ENCODE measurements at places on chromosomes 4 and X.

GRCh38 chrX:10015723-10016518 lies 48.8 kb downstream of the CLDN34 start:
- no peak for DNase-seq

DNA sequence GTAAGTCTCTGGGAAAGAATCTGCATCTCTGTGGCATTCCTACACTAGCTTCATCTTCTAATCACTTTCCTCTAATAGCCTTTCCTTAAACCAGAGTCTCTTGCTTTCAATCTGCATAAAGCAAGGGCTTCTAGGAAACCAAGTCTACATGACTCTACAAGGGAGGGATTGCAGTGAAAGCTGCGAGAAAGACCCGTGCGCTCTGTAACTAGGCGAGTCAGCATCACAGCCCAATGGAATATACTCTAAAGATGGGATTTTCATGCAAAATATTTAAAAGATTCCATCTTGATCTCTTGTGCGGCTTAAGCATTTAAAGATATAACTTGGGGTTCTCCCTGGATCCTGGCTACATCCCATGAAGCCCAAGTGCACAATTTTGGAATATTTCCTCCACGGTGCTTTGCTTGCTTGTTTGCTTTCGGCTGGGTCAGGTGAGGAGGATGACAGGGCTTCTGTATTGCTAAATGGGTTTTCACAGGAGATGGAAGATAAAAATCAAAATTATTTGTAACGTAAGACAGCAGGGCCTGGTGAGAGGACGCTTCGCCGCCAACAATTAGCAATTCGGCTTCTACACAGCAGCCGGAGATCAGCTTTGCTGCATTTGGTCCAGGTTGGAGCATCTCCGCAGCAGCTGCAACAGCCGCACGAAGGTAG lies 687 bp upstream of the GRIA2 start:
- DNase-seq, result no peak

DNA sequence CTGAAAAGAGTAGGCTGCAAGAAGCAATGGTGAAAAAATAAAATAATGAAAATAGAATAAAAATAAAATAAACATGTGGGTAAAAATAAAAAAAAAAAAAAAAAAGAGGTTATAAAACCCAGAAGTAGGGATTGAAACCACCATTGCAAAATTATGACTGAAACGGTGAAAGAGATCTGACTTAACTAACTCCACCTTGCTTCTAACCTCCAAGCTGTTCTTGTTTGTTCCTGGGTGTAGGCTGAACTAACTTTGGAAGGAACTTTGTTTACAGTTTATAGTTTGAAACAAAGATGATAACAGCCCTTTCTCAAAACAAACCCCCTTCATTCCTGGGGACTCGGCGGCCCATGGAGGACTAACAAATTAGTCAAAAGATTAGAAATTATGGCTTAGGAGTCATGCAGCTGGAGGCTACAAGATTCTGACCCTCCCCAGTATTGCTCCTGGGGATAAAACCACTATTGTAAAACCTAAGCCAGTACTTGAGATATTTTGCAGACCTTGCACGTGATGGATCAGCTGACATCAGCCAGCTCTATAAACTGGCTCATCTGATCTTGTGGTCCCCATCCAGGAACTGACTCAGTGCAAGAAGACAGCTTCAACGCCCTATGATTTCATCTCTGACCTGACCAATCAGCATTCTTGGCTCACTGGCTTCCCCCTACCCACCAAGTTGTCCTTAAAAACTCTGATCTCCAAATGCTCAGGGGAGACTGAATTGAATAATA lies 30.4 kb downstream of the DDX60L start:
- no peak for DNase-seq

GRCh38 chr4:98626350-98626749 lies 32.1 kb downstream of the TSPAN5 start:
- no peak for DNase-seq

DNA sequence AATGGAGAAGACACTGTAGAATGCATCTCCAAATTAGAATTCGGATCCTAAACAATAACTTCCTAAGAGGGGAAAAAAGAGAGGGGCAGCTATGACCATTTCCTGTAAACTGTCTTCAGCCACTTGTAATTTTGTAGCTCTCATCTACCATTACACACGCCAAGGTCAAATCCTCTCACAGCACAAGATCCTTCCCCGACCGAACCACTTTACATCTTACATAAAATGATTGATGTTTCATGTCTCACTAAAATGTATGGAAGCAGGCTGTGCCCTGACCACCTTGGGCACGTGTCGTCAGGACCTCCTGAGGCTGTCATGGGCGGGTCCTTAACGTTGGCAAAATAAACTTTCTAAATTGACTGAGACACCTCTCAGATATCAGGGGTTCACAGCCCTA lies 24.1 kb upstream of the PBDC1 start:
- no peak for DNase-seq

GRCh38 chr4:173291899-173292298 lies 42.3 kb downstream of the HMGB2 start:
- DNase-seq, result no peak

DNA sequence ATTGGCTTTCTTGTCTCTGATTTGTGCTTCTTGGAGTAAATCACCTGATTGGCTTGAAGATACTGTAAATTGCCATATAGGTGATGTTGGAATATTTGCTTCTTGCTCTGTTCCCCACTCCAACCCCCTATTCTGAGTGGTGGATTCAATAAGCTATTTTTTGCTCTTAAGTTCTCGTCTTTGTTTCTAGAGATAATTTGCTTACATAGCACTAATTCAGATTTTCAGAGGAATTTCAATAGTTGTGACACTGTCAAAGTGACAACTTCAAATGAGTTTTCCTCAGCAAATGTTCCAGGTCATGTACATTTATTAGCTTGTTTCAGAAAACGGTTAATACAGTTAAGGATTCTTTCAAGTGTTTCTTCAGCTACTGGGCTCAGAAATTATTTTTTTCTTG lies 18.6 kb downstream of the LANCL3 start:
- no peak for DNase-seq

GRCh38 chr4:3783693-3784306 lies 17.6 kb downstream of the ADRA2C start:
- no peak for DNase-seq

DNA sequence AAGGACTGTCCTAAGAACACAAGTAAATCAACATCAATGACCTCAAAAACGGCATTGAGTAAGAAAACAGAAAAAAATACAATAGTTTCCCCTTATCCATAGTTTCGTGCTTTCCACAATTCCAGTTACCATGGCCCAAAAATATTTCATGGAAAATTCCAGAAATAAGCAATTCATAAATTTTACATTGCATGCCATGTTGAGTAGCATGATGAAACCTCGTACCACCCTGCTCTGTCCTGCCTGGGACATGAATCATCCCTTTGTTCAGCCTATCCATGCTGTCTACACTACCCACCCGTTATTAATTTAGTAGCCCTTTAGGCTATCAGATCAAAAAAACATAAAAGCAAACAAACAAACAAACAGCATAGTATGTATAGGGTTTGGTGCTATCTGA lies 51.1 kb downstream of the KLF3 start:
- no peak for DNase-seq

- no peak for DNase-seq
Observed at GRCh38 chr4:37678624-37679023, 7.6 kb downstream of the RELL1 start.

DNA sequence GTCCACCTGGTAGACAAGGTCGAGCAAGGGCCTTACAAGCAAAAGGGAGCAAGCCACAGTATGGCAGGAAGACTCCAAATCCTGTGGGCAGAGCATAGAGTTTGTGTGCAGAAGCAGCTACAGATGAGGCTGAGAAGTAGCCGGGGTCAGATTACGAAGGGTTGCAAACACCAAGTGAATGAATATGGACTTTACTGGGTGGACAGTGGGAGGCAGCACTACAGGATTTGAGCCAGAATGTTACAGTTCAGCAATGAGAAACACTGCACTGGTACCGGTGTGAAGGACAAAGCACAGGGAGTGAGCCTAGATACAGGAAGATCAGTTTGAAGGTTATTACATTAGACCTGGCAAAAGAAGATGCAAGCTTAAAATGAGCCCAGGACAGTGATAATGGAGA lies 46.1 kb upstream of the HOPX start:
- no peak for DNase-seq

GRCh38 chr4:170269950-170270349 lies 180.2 kb upstream of the AADAT start:
- no peak for DNase-seq

DNA sequence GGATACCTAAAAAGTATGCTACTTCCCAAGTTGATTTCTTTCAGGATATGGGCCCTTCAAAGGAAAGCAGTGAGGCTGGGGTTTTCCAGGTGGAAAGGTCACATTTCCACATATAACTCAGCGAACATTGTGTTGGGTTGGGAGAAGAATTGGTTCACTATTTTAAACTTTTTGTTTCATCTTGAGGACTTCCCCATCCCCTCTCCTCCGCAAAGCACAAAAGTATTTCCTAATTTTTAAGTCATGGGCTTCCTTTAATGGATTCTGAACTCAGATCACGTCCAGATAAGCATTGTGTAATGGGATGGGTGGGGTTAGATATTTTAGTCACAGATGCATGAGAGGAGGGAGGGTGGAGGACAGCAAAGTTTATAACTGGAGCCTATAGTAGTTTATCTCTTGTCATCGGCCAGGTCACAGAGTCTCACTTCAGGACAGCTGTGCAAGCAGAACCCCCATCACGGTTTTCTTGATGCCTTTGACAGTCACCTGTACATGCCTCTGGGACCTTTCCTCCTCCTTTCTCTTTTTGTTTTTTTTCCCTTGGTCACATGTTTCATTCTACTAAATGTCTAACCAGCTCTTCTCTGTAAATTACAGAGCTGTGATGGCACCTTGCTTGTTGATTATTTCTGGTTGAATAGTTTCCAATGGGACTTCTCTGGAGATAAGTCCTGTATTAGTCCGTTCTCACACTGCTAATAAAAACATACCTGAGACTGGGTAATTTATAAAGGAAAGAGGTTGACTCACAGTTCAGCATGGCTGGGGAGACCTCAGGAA lies 115.4 kb downstream of the PTTG2 start:
- DNase-seq, result no peak

- DNase-seq, result no peak
Observed at GRCh38 chr4:151641167-151641566, 119.6 kb downstream of the GATB start.

DNA sequence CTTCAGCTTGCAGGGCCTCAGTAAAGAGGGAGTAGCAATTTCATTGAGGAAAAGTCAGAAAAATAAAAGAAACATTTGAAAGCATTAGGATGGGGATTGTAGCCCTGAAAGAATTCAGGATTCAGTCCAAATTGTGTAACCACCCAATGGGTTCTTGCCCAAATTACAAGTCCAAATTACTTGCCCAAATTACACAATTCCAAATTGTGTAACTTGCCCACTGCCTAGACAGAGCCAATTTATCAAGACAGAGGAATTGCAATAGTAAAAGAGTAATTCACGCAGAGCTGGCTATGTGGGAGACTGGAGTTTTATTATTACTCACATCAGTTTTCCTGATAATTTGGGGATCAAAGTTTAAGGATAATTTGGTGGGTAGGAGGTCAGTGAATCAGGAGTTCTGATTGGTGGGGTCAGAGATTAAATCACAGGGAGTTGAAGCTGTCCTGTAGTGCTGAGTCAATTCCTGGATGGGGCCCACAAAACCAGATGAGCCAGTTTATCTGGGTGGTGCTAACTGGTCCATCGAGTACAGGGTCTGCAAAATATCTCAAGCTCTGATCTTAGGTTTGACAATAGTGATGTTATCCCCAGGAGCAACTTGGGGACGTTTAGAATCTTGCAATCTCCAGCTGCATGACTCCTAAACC lies 18.1 kb upstream of the PAGE5 start:
- DNase-seq, result no peak

GRCh38 chr4:109128589-109128988 lies 173.9 kb downstream of the COL25A1 start:
- DNase-seq, result no peak

- DNase-seq, result no peak
Observed at GRCh38 chr4:179631321-179631720, 2189.1 kb upstream of the AGA start.

DNA sequence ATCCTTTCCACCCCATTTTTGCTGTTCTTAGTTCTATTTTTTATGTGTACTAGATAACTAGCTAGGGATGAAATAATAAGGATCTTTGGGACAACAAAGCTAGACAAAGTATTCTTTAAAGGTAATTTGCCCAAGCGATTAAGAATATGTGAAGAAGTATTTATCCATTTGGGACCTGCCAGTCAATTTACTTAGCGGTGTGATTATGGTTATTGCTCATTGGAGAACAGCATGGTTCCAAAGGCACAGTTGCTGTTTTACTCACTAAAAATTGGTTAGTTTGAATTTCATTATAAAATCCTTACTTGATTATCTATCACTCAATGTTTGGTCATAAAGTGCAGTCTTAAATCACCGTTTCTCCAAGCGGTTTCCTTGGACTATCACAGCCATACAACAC lies 124.1 kb downstream of the SNCA start:
- DNase-seq, result no peak

DNA sequence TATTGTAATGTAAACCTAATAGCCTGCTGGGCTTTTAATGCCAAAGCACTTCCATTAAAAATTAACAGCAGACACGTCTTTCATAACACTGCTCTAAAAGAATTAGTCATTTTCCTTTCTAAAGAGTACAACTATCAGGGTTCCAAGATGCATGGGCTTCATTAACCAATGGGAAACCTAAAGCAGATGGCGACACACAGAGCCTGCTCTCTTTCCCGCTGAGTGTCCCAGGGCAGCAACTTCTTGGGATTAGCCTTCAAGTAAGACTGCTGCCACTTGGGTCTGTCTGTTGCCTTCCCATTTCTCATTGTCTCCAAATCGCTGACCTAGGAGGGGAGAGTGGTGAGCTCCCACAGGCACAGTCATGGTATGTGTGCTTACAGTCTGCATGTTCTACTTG lies 14.0 kb upstream of the PHKA2 start:
- no peak for DNase-seq

DNA sequence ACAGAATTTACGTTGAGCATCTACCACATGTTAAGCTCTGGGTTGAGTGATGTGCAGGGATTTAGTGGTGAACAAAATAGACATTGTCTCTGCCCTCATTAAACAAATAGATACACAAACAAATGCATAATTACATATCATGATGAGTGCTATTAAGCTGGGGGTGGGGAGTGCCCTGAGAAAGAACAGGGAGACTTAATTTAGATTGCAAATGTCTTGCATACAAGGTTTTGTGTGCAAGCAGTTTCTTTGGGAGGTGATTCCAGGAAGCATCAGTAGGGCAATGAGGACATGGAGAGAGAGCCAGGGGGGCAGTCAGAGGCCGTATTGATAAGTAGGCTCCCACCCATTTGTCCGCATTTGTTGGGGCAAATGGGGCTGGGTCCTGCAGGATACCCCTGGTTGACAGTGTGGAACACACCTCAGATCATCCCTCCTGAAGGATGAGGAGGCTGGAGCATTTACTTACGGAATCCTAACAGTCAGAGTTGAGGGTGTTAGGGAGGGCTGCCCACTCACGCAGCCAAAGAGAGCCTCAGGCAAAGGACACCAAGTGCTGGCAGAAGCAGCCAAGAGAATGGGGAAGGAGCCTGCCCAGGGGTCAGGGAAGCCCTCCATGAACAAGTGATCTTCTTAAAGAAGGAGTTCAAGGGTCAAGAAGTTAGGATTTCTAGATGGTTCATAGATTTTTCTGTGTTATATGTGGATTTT lies 245.9 kb downstream of the BCOR start:
- no peak for DNase-seq

- DNase-seq, result no peak
Observed at GRCh38 chr4:31272331-31273061, 552.3 kb downstream of the PCDH7 start.

Data from left renal cortex interstitium (tissue), 4 donors.